ENCODE measurements at places on chromosomes 1 and 21.
A peak's percentile ranks its signal among the peaks of the same experiment; 100 is the strongest.

- DNase-seq, result no peak
Observed at GRCh38 chr1:7264101-7264500, 478.8 kb downstream of the CAMTA1 start.

DNA sequence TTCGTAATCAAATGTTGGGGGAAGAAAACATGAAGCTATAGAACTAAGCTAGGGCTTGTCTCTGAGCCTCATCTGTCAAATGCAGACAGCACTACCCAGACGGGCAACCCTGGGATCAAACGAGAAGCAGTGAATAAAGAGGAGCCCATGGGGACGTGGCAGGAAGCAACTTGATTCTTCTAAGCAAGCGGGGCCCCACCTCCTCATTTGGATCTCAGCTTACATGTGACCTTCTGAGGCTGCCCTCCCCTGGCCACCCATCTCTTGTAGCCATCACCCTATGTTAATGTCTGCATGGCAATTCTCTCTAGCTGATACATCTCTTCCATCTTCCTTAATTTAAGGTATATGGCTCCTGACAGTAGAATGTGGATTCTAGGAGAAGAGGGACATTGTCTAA lies 171.3 kb downstream of the IGSF21 start:
- DNase-seq, result no peak

DNA sequence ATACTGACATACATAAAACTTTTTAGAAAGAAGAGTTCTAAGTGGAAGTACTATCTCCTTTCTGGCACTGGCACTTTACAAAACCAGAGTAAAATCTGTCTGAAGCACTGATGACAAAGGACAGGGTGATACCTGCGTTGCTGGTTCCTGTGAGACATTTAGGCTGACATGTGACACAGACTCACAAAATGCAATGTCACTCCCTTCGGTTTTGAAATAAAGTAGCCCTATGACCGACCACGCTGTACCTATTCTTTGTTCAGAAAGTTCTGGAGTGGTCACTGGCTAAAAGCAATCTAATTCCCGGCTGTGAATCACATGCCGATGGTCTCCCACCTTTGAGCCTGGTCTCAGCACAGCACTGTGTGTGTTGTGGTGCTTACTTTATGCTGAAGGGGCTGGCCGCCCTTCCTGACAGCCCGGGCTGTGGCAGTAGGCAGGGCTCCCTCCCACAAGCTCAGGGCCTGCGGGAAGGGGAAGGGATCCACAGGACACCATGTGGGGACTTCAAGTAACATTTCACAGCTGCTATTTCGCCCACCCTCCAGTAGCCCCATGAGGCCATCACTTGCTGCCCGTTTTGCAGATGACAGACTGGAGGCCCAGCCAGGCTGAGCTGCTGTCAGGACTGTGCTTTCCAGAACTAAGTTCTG lies 48.0 kb downstream of the MRPL37 start:
- no peak for DNase-seq

DNA sequence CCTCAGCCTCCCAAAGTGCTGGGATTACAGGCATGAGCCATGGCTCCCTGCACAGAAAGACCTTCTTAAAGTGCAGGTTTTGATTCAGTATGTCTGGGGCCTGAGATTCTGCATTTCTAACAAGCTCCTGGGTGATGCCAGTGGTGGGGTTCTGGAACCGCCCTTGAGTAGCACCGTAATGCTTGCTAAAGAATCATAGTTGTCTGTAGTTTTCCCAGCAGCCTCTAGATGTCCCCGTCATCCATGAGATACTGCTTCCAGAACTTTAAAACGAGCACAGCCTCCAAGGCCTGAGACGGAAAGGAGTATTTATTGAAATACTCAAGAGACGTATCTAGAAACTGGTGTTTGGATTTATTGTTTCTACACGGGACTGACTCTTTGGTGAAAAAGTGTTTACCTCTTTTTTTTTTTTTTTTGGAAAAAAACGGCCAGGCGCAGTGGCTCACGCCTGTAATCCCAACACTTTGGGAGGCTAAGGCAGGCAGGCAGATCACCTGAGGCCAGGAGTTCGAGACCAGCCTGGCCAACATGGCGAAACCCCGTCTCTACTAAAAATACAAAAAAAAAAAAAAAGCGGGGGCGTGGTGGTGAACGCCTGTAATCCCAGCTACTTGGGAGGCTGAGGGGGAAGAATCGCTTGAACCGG lies 2.6 kb upstream of the TOR3A start:
- peak; percentile 81 for DNase-seq

DNA sequence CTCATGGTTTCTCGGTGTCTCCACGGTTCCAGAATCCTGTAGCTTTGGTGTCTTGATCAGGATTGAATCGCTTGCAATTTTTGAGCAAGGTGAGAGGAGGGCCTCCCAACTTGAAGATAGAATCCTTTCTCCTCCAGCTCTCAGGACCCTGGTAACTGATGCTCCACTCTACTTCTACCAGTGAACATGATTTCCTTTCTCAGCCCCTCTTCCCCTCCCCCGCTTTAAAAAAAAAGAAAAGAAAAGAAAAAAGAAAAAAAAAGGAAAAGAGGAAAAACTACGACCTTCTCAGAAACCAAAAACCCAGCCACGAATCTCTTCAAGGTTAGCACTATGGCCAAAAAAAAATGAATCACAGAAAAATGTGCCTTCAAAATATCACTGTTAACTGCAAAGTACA lies 1.2 kb downstream of the ARHGEF11 start:
- DNase-seq, result no peak

GRCh38 chr1:12424087-12424529 lies 193.9 kb downstream of the DHRS3 start:
- peak; percentile 32 for DNase-seq

GRCh38 chr1:58075188-58075578 lies 471.3 kb downstream of the OMA1 start:
- DNase-seq, result no peak

GRCh38 chr1:89760496-89760895 lies 60.3 kb upstream of the LRRC8D start:
- DNase-seq, result peak; percentile 57

DNA sequence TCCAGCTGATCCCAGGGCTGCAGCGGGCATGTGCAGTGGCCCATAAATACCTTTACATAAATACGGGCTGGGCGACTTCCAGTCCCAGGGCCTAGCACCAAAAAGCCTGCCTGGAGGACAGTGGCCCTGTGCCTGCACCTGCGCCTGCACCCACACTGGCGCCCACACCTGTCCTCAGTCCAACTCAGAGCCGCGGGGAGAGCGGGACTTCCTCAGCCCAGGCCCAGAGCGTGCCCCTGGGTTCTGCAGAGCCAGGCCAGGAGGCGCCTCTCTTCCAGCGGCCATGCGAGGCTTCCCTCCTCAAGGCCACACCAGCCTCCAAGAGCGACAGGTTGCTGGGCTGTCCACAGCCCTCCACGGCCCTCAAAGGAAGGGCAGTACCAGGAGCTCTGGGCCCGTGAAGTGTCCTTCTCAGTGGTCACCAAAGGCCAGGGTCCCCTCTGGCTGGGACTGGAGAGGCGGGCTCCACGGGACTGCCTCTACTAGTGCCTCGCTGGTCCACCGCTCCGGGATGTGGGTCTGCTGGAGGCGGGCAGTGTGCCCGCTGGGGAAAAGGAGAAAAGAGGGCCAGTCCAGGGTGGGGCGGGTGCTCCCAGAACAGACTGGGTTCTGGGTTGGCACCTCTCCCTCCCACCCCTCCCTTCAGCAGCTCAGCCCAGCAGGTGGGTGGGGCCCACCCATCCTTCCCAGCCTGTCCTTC lies 35.7 kb downstream of the ARHGEF16 start:
- no peak for DNase-seq

GRCh38 chr1:201989354-201990128 lies 7.1 kb downstream of the RNPEP start:
- DNase-seq, result no peak

GRCh38 chr1:174114788-174115448 lies 44.4 kb upstream of the RABGAP1L start:
- peak; percentile 37 for DNase-seq

DNA sequence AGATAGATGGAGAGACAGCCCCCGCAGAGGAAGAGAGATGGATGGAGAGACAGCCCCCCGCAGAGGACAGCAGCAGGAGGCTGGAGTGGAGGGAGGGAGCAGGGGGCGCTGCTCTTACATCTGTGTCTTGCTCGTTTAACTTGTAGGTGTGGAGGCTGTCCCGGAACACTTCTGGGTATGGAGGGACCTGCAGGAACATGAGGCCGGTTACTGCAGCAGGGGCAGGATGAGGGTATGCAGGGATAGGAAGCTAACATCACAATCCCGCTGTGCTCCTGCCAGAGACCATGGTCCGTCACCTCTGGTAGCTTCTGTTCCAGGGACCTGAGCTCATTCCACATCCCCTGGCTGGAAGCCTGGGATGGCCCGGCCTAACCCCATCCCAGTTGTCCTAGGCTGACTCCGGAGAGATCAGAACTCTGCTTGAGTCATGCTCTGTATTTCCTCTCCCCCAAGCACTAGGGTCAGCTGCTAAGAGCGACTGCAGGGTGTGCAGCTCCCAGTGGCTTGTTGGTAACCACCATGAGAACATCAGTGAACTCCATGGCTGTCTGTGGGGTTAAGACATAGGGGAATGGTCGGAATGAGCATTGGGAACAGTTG lies 36.7 kb upstream of the GOLT1A start:
- no peak for DNase-seq

DNA sequence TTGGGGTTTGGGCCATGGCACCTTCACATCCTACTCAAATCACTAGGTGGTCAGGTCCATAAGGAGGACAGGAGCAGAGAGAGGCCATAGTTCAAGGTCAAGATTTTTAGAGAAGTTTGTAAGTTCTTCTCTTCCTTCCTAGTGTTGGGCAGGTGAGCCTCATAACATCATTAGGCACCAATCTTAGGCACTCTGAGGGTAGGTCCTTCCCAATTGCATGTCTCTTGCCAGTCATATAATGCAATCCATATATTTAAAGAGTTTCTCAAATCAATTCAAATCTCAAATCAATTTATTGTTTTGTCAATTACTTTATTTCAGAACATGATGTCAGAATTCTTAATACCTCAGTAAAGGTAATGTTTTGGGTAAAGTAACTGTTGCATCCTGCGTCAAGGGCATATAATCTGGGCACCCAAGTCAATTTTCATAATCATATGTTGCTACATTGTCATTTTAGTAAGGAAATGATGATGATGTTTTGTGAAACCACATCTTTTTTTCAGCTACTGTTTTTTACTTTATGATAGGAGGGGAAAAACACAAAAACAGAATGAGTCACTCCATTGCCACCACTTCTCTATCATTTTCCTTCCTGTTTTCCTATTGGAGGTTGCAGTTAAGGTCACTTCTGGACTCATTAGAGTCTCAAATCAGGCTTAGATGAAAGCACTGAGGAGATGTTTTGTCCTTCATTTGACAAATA lies 122.7 kb downstream of the UCHL5 start:
- DNase-seq, result peak; percentile 58

DNA sequence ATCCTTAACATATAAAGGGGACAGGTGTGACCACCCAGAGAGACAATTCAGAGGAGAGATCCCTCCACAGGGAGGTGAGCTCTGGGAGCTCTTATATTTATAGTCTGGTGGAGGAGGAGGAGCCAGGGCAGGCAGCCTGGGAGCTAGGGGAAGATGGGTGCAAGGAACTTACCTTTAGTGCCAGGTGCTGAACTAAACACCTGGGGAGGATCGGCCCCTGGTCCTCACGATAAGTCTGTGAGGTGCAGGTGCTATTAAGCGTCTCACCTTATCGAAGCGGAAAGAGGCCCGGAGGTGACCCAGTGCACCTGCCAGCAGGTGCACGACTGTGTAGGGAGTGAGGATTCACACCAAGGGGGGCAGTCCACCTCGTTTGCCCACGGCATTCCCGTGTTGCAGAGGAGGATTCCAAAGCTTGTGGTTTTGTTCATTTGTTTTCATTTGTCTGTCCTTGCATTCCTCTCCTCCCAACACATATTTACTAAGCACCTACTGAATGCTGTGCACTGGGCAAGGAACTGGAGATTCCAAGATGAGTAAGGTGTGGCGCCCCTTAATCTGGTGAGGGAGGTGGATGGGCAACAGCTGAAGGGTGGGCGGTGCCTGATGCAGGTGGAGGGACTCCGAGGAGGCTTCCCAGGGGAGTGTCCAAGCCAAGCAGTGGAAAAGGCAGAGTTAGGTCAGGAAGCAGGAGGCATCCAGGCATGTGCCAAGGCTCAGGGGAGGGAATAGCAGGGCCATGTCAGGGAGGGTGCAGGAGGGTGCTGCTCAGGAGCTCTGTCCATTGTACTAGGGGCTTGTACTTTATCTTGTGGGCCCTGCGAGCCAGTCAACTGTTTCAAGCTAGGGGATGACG lies 11.5 kb downstream of the ARHGEF10L start:
- DNase-seq, result no peak
